Stimulated activated CD8-positive, alpha-beta memory T cell treated with anti-CD3 and anti-CD28 coated beads, Interleukin-7, amount 100 ng/mL, for 48 hours (primary cell): ENCODE measurements at places on chromosomes 12 and 14.

GRCh38 chr12:1448336-1448735 lies 146.0 kb downstream of the FBXL14 start:
- no peak for DNase-seq

DNA sequence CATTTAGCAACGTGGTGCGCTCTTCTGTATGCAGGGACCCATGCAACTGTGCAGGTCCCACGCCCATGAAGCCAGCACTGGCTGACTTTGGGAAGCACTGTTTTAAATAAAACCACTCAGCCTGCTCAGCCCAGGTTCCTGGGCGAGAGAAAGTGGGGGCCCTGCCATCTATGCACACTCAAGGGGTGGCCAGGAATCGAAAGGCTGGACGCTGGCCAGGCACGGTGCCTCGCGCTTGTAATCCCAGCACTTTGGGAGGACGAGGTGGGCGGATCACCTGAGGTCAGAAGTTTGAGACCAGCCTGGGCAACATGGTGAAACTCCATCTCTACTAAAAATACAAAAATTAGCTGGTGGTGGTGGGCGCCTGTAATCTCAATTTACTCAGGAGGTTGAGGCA lies 179.9 kb upstream of the TBX3 start:
- no peak for DNase-seq

GRCh38 chr12:92445253-92446082 lies 257.3 kb upstream of the PLEKHG7 start:
- no peak for DNase-seq

- DNase-seq = no peak
Measured at GRCh38 chr12:26239852-26240815, 44.8 kb downstream of the SSPN start.

DNA sequence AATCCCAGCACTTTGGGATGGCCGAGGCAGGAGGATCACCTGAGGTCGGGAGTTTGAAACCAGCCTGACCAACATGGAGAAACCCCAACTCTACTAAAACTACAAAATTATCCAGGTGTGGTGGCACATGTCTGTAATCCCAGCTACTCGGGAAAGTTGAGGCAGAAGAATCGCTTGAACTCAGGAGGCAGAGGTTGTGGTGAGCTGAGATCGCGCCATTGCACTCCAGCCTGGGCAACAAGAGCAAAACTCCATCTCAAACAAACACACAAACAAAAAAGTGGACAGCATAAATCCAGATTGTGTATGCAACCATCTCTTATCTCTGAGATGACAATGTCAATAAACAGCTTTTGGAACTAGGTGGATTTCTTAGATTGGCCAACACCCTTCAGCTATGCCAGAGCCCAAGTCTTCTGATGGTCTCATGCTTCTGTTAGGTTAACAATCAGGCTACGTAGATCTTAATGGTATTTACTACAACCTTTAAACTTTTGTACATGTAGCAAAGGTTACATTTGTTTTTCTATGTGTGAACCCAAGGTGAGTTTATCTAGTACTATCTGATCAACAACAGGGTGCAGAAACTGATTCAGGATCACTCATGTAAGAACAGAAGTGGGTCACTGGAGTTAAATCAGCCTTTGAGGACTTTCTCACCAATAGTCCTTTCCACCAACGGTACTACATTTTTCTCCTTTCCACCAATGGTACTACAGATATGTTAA lies 73.7 kb downstream of the DUSP16 start:
- no peak for DNase-seq

DNA sequence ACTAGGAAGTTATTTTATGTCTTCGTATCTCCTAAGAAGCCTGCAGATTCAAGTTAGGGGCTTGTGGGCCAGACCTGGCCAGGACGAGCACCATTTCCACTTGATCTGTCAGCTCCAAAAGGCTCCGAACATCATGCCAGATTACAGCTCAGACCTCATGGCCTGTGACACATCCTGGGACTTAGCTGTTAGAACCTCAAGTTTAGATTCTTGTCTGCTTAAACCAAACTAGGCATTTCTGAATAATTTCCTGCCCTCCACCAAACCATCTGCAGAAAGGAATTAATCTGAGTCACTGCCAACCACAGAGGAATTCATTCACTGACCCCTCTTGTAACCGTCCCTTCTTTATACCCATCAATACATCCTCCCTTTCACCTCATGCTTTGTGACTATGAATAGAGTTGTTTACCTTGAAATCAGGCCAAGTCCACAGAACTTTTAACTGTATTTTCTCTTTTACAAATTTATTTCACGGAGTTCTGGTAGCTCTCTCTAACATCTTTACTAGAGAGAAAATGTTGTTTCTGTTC lies 120.3 kb downstream of the FBXL14 start:
- DNase-seq = peak; percentile 38

GRCh38 chr12:124344022-124344421 lies 49.1 kb downstream of the RFLNA start:
- DNase-seq = no peak

GRCh38 chr12:38809832-38810231 lies 95.6 kb downstream of the CPNE8 start:
- no peak for DNase-seq

DNA sequence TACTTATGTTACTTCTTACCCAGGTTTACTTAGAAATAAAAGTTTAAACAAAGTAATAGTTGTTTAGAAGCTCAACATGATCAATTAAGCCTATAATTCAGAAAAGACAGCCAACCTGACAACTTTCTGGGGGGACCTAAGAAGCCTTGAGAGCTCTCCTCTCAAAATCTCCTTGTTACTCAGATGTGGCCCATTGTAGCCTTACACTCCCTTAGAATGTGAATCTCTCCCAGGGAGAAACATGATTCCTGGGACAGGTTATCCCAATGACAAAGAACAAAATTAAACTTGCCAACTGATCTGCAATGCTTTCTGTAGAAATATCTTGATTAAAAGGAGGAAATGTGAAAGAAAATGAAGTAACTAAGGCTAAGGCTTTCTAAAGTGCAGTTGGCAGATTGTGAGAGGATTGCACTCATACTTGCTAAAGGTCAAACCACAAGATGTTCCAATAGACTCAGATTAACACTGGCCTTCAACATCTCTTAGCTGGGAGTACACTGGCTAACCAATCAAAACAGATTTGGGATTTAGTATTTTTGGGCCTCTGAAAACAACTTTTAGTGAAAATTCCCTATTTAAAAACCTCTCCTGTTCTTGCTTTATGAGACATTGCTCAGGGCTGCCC lies 72.3 kb upstream of the TMX1 start:
- DNase-seq = no peak
